ENCODE measurements at places on chromosomes 7 and 10.

GRCh38 chr10:34168439-34168838 lies 646.7 kb downstream of the PARD3 start:
- DNase-seq = no peak

DNA sequence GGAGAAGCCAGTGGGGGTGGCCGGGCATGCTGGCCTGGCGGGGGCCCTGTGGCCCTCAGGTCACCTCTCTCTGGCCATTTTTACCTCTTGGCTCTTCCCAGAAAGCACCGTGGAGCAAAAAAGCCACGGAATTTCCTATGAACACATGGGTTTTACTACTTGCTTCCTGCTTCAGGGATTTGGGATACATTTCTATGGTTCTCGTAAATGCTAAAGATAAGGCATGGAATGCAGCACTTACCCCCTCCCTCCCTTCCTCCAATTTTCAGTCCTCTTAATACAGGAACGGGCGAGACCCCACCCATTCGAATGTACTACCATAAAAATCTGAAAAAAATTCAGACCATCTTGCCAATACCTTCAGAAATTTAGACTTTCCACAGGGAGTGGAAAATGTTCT lies 279.7 kb downstream of the ARHGAP12 start:
- no peak for DNase-seq

DNA sequence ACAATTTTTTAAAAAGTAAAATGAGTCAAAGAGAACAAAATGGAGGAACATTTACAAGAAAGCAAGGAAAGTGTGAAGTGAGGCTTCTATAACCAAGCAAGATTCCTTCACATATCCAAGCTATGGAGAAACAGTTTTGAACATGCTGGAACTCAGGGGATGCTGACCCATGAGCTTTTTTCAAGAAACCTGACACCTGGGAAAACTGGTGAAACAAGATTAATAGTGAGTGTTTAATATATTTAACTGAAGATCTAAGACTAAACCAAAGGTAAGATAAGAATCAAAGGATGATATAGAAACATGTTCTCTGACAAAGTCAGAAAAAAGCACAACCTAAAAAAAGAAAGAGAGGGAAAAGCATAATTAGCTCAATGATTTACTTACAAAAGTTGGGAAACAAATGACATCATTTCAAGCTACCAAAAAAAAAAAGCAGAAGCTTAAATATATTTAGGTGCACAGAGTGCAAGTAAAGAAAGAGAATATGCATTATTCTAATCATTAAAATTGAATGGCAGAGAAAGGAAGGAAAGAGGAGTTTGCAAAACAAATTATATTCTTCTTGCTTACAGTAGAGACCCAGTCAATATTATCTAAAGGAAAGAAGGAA lies 24.9 kb downstream of the C7orf25 start:
- no peak for DNase-seq

DNA sequence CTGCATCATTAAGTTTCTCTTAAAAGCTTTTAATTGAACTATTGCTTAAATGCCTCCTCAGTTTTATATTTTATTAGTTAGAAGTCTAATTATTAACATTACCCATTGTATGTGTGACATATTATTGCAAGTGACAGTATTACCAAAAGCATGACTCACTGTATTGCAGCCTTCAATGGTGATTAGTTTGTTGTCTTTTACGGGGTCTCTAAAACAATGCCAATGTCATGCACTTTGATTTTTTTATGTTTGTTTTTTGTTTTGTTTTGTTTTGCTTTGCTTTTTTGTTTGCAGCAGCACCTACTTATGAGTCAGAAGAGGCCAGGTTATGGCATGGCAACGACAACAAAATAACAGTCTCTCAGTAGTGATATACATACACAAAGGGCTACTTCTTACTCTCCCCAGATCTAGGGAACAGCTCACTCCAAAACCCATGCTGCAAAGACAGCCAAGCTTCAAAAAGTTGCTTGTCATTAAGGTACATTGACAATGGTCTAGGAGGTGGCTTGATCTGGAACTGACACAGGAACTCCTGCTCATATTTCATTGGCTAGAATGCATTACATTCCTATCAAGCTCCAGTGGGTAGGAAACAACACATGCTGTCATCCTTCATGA lies 293.7 kb upstream of the POM121L12 start:
- DNase-seq = peak; percentile 7

DNA sequence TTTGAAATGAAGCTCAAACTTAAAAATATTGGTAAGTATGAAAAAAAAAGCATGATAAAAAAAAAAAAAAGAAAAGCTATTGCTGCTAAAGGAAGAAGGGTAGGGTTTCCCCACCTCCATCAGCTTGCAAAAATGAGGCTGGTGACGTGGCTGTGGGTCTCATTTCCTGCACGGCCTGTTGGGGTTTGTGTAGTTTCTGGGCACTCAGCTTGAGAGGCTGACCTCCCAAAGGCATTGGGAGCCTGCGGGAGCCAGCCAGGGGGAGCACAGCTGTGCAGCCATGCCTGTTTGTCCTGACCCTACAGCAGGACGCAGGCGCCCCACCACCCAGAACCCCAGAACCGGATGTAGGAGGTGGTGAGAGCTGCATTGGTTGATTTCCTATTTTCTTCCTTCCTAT lies 48.8 kb upstream of the CARD11 start:
- DNase-seq = no peak

GRCh38 chr7:7719236-7719635 lies 829 bp upstream of the RPA3 start:
- DNase-seq = peak; percentile 93

DNA sequence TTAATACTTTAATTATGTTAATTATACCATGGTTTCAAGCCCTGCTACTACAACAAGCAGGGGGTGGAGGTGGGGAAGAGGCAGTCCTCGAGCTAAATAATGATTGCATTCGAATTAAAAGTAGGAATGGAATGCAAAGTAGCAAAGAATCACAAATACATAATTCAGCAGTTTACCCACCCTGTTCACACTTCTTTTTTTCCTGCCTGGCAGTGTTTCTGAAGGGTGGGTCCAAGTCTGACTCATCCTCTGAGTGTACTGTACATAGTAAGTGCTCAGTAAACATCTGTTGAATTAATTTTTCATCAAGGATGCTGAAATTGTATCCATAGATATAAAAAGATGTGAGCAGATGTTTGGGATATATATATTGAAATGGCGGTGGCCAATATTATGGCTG lies 778.8 kb downstream of the LRMDA start:
- no peak for DNase-seq

DNA sequence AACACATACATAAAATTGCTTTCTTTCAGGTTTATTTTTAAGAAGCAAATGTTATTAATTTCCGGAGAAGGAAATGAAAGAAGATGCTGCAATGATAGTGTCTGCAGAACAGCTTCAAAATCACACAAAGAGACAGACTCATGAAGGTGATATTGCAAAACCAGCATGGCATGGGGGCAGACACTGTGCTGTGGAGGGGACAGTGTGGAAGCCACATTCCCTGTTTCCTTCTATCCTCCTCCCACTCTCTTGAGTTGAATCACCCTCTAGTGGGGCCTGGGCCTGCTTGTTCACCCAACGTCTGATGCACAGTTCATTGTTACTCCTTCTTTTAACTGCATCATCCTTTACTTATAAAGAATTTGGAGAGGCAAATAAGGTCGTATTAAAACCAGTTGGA lies 104.0 kb upstream of the INSIG1 start:
- DNase-seq = no peak

Data from kidney epithelial cell (primary cell).